Fibroblast of gingiva (primary cell): ENCODE measurements at places on chromosomes 13 and 19.

- DNase-seq: no peak
These were observed 67.8 kb downstream of the RXFP2 start for GRCh38 chr13:31807090-31807541.

GRCh38 chr13:81184556-81185265 lies 843.8 kb upstream of the SPRY2 start:
- peak; percentile 51 for DNase-seq

GRCh38 chr19:49863254-49863934 lies 4.0 kb downstream of the PNKP start:
- no peak for DNase-seq

GRCh38 chr13:32989290-32989667 lies 26.9 kb upstream of the KL start:
- peak; percentile 53 for DNase-seq

GRCh38 chr13:31903111-31903815 lies 128.3 kb upstream of the FRY start:
- no peak for DNase-seq

DNA sequence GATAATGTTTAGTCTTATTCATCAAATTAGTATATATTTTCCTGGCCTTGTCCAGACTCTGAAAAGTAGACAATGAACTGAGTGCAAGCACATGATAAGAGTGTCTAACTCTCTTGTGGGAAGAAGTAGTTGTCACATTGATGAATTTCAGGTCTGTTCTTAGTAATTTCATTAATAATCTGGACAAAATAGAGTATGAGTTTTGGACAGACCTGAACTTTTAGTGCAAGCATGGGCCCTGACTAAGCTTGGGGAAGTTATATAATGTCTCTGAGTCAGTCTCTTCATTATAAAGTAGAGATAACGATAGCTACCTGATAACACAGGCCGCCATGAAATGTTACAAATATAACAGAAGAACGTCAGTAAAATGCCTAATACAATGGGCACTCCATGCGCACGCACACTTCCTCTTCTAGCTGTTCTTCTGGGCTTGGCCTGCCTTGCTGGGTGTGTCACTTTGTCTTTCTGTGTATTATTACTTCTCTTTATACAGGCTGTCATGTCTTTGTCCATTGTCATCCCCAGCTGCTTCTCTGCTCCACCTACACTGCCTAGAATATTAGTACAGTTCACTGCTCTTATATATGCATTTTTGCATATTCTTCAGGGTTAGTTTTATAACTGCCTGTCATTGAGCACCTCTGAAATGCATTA lies 129.1 kb upstream of the HTR2A start:
- DNase-seq: no peak

DNA sequence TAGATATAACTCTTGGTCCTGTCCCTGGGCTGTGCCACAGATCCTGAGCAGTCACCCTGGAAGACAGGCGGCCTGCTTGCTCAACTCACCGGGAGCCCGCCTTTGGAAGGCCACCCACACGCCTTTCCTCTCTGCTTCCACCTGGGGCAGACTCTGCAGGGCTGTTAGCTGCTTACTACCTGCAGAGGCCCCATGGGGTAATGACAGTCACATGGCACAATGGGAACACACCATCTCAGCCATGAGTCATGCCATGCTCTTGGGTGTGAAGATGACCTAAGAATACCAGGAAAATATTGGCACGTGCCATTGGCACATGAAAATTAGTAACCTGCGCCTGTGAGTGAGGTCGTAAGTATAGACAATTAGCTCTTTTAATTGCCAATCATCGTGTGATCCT lies 108.6 kb downstream of the COL4A2 start:
- no peak for DNase-seq

DNA sequence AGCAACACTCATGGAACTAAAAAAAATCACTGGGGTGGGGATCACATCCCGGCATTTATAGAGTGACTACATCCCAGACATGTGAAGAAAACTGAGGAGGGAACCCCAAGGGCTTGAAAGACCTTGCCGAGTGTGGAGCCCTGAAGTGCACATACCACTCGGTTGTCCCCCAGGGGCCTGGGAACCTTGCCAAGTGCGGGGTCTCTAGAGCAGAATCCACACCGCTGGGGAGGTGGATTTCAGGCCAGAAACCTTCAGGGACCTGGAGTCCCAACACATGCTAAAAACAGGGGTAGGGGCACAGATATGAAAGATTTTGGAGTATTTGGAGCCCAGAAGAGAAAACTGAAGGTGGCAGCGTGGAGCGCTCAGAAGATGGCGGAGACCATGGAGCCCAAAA lies 35.2 kb downstream of the ERICH4 start:
- no peak for DNase-seq
